ENCODE measurements at places on chromosomes 12 and 14. TPM values are rescaled to one million over a fixed set of nuclear protein-coding genes. Genes with fewer than 3 reads are reported as not detected.

DNA sequence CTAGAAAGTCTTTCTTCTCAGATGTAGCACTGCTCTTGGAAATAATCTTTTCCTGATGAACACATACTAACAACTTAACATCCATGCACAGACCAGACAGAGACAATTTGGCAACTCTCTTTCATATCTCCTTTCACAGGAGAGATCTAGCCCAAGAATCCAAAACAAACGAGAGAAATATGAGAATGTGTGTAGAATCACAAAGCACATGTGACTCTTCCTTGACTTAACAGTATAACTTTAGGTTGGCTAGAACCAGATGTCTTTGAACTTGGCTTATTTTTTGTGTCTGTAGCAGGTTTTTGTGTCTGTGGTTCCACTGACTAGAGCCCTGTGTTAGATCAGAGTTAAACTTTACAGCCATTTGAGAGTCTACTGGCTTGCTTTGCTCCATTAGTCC lies 114.2 kb downstream of the STXBP6 start:
- H3K27me3 ChIP-seq, result no peaks in the 10 kb centered on the region
- H3K4me1 ChIP-seq, result no peaks in the 10 kb centered on the region
- H3K27ac ChIP-seq, result no peak overlapping the region

- DNase-seq, result no peak
- H3K4me1 ChIP-seq, result no peaks in the 10 kb centered on the region
- H3K27ac ChIP-seq, result no peak overlapping the region
- no peaks in the 10 kb centered on the region for H3K36me3 ChIP-seq
- H3K27me3 ChIP-seq, result no peaks in the 10 kb centered on the region
Measured at GRCh38 chr12:82964446-82964845, 277.7 kb downstream of the TMTC2 start.

GRCh38 chr12:104959335-104959841 lies 1.3 kb upstream of the SLC41A2 start:
- H3K4me3 ChIP-seq, result no peak overlapping the region
- no peaks in the 10 kb centered on the region for H3K36me3 ChIP-seq
- DNase-seq, result no peak
- peaks cover 5% of the 10 kb centered on the region for H3K27me3 ChIP-seq

Gene WNT1
- not detected for total RNA-seq

GRCh38 chr14:106879241-106879640 lies 1352.9 kb downstream of the TMEM121 start:
- H3K36me3 ChIP-seq, result no peaks in the 10 kb centered on the region
- no peak overlapping the region for H3K27ac ChIP-seq
- no peak for DNase-seq
- H3K4me3 ChIP-seq, result no peak overlapping the region
- H3K27me3 ChIP-seq, result no peaks in the 10 kb centered on the region

- H3K27ac ChIP-seq, result no peak overlapping the region
- no peaks in the 10 kb centered on the region for H3K27me3 ChIP-seq
- no peak overlapping the region for H3K4me3 ChIP-seq
- DNase-seq, result no peak
- H3K4me1 ChIP-seq, result peaks cover 10% of the 10 kb centered on the region
Measured at GRCh38 chr14:74855021-74855420, 20.9 kb downstream of the PROX2 start.

All from gastrocnemius medialis (tissue), 4 donors.